Hippocampal formation (tissue), 2 donors: ENCODE measurements at places on chromosomes 7 and 10.

- DNase-seq, result peak; percentile 58
These were observed 151.0 kb downstream of the CHN2 start for GRCh38 chr7:29345590-29345989.

DNA sequence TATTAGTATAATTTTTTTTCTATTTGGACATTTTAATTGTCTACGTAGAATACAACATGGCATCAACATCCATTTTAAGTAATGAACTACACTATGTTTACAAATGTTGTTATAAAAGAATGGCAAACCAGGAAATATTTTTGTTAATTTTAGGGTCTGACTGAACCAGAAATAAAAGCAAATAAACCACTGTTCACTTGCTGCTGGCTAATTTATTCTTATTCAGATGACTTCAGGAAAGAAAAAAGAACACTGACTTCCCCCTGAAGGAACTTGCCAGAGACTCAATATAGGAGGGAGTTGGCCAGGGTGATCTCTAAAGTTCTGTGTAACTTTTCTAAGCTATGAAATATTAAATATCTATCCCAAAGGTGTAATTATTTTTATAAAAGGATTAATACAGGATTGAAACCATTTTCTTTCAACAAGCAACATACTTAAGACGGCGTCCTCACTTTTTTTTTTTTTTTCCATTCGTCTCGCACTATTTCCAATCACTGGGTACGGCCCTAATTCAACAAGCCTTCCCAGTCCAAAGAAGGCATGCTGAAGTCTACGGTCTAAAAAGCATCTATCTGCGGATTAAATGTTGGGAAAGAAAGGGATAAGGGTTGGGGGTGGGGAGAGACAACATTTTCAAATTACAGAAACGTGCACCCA lies 1.2 kb downstream of the USP6NL start:
- no peak for DNase-seq

DNA sequence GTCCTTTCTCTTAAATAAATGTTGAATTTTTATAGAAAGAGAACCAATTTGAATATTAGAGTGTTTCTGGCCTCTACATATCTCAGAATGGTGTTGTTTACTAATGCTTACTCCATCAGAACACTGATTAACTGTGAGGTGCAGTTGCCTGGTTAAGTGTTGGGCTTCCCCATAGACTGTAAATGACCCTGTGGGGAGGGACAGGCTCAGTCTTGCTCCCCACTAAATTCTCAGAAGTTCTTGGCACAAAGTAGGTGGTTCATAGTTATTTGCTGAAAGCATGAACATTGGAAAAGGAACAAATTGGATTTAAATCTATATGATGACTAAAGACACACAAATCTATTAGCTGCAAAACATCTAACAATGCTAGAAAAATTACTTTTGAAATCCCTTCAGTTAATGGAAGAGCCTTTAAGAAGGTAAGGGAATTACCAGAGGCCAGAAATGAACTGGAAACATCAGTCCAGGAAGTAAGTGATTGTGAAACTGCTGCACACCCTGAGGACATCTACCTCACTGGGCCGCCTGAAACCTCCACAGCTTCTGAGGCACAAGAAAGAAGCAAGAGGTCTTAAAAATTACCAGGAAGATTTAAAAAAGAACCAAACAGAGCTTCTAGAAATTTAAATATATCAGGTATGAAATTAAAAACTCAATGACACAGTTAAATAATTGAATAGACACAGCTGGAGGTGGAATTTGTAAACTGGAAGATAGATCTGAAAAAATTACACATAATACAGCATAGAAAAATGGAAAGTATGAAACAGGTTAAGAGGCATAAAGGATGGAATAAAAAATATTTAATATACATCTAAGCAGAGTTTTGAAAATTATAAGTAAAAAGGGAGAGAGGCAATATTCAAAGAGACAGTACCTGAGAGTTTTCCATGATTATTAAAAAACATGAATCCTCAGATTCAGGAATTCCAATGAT lies 17.8 kb upstream of the COMTD1 start:
- no peak for DNase-seq

DNA sequence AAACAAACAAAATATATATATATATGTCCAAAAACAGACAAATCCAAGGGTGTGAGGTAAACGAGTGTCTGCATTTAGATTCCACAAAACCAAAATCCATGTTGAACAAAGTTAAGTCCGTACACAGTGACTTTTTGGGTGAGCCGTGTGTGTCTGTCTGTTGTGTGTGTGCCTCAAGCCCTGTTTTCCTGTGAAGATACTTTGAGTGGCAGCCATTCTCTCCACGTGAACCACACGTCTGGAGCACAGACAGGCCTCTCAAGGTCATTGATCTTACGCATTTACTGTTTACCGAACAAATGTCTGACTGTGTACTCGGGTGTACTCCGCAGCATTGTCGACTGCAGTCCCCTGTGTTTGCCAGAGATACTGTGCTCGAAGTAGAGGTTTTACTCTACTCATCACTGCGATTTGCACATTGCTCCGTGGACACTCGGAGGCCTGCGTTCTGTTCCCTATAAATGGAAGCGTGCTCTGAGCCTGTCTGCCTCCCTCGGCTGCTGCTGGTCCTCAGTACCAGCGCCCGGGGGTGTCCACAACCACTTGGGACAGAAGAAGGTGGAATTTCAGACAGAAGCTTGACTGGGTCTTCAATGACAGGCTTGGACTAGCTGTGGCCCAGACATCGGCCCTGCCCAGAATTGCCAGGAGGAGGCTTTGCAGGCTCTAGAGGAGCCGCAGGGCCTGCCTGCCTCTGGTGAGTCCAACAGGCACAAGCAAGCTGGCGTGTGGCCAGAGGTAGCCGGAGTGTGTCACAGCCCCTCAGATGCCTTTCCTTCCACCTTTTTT lies 22.1 kb downstream of the CYP17A1 start:
- no peak for DNase-seq

DNA sequence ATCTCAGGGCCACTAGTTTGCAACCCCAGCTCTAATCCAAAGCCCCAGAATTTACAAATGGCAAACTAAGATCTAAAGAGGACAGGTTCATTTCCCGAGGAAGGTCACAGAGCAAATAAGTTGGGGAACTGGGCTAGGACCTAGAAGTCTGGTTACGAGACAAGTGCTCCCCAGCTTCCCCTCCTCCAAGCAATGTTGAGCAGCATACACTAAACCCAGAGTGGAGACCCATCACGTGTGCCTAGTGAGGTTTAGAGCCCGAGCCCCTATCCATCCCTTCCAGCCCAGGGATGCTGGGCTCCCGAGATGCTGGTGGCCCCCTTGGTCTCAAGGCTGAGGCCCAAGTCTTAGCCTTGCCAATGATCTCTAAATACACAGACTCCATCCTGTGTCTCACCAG lies 209.5 kb upstream of the ZMIZ1 start:
- no peak for DNase-seq

DNA sequence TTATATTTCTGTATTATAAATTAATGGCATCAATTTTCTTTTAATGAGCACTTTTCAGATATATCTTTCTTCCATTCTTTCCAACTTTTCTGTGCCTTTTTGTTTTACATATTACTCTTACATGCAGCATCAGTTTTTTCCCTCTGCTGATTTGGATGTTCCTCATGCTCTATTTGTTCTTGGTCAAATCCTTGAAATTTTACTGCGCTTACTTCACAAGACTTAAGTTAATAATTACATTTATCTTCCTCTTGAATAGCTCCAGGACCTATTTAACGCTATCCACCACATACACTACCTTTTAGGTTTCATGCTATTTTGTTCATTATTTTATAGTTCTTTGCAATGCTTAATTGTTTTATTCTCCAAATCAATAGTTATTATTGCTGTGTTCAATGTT lies 97.6 kb upstream of the CTTNBP2 start:
- no peak for DNase-seq

GRCh38 chr7:46653848-46654247 lies 732.8 kb upstream of the IGFBP3 start:
- no peak for DNase-seq

GRCh38 chr10:89414146-89414878 lies at the start of gene IFIT5:
TSS of gene IFIT5 (plus strand) at chr10:89414568. CDS start at chr10:89414799, 231 bp downstream.
- DNase-seq, result peak; percentile 81

DNA sequence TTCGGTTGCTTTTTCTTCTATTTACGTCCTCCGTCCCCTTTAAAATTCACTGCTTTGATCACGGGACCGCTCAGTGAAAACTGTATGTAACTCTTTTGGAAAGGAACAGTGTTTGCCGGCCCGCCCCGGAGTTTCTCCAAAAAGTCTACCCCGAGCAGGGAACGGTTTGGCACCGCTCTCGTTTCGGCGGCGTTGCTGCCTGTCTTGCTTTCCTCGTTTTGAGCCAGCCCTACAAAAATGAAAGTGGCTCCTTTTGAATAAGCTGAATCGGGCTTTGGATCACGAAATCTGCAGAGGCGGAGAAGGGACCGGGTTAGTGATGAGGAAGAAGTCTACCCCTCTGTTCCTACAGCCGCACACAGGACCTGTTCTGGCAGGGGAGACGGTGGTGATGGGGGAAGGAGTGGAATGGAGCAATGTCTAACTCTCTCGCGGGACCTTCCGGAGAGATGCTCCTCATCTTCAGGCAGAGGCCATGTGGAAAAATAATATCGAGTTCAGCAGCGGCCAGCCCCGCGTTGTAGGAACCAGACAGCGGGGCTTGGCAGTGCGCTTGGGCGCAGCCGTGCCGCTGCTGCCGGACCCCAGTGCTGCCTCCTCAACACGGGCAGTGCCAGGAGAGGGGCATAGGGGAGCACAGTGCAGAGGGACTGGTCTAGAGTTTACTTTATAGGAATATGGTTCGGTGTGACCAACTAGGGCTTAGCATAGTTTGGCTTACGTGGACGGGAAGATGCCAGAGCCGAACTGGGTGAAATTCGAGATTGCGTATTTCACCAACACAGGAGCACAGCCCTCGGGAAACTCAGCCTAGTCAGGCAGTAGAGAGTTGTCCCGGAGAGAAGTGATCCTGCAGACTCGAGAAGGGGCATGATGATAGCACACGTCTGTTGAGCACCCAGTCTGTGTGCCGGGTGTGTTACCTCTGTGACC lies 1.4 kb downstream of the HTRA1 start:
- peak; percentile 31 for DNase-seq

DNA sequence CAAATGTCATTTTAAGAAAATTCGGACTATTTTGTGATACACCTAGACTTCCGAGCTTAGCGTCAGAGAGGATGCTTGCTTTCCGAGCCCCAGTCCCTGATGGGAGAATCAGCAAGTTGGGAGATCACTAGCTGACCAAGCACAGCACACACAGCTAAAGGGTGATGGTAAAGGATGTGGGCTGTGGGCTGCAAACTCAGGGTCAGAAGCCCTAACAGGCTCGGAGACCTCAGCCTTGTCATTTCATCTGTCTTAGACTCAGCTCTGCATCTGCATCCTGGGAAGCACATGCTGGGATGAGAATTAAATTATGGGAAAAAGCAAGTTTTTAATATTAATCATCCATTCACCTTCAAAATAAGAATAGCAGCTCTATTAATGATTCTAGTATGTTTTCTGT lies 3.3 kb downstream of the CUBN start:
- no peak for DNase-seq

DNA sequence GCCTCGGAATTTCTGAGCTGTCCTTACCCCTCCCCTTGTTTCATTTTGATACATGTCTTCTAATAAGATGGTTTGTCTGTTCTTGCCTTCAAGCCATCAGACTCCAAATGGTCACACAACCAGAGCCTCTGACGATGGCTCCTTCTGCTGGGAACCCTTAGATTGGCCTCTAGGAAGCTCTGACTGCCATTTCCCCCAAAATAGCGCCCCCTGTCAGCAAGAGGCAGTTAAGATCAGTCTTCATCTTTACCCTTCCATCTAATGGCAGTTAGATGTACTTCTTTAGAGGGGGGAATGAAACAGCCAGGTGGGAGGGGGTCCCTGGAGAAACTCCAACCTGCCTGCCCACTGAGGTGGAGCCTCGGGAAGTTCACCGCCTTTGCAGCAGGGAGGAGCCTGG lies 85.8 kb upstream of the GPR22 start:
- no peak for DNase-seq

DNA sequence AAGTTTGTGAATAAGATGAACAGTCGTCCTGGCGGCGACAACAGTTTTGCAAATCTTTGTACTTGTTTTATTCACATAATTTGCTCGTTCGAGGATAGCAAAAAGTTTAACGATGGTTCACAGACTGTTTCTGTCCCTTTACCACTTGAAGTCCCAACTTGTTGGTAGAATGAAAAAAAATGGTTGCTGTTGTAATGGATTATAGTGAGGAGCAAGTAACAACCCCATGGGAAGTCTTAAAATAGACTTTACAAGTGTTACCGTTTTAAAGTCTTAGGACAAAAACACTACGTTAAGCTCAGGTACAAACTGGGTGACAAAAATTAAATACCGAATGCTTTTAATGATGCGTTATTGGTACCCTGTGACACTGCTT lies 589 bp downstream of the LSM8 start:
- DNase-seq, result no peak
